Activated T-cell treated with anti-CD3 and anti-CD28 coated beads, Interleukin-2, amount 50 U/mL, for 72 hours (primary cell): ENCODE measurements at places on chromosomes 5 and 9. TPM values are rescaled to one million over a fixed set of nuclear protein-coding genes. Genes with fewer than 3 reads are reported as not detected.

The CRHBP gene
- total RNA-seq = 0.67 TPM

The SOHLH1 gene
- not detected for total RNA-seq

The GNA14 gene
- 0.29 TPM for total RNA-seq

The NME5 gene
- total RNA-seq = not detected

The CCL28 gene
- total RNA-seq = 15.0 TPM

The PSD2 gene
- total RNA-seq = not detected

The TAF1L gene
- total RNA-seq = not detected

The NOL6 gene
- 26.1 TPM for total RNA-seq

DNA sequence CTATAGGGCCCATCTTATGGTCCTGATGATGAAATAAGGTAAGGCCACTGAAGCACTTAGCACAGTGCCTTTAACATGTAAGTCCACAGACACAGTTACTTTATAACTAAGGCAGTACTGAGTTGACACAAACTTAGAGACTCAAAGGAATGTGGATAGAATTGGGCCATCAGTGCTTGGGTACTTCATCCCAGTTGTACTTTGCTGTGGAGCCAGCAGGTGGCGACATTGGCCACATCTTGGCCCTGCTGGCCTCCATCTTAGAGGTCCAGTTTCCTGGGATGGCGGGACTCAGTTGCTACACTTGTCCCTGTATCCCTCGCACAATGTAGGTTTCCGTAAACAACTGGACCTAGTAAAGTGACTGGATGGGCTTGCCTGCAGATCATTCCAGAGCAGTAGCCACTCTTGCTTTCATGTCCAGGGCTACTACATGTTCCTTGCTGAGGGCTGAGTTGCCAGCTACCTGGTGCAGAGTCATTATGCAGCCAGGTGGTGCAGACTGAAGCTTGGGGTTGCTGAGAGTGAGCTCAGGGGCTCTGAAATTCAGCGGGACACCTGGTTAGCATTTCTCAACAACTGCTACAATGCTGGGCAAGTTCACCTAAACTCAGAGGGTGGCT, 10.6 kb downstream of the MTAP start:
- peaks cover 57% of the 10 kb centered on the region for H3K4me1 ChIP-seq
- H3K36me3 ChIP-seq = peaks cover 35% of the 10 kb centered on the region
- no peaks in the 10 kb centered on the region for H3K27me3 ChIP-seq
- DNase-seq = peak; percentile 77

GRCh38 chr9:135136481-135136880, 49.0 kb downstream of the OLFM1 start:
- H3K27ac ChIP-seq = no peak overlapping the region
- H3K27me3 ChIP-seq = peaks cover 12% of the 10 kb centered on the region
- no peaks in the 10 kb centered on the region for H3K36me3 ChIP-seq

- no peaks in the 10 kb centered on the region for H3K36me3 ChIP-seq
- H3K27me3 ChIP-seq = peaks cover 26% of the 10 kb centered on the region
- peaks cover 4% of the 10 kb centered on the region for H3K4me1 ChIP-seq
- no peak for DNase-seq
These were observed 344.5 kb downstream of the EBF1 start for GRCh38 chr5:158755221-158755620.

- no peaks in the 10 kb centered on the region for H3K4me1 ChIP-seq
- H3K36me3 ChIP-seq = no peaks in the 10 kb centered on the region
- no peak overlapping the region for H3K4me3 ChIP-seq
- H3K27ac ChIP-seq = no peak overlapping the region
These were observed 61.2 kb downstream of the ZNF366 start for GRCh38 chr5:72445969-72446368.

DNA sequence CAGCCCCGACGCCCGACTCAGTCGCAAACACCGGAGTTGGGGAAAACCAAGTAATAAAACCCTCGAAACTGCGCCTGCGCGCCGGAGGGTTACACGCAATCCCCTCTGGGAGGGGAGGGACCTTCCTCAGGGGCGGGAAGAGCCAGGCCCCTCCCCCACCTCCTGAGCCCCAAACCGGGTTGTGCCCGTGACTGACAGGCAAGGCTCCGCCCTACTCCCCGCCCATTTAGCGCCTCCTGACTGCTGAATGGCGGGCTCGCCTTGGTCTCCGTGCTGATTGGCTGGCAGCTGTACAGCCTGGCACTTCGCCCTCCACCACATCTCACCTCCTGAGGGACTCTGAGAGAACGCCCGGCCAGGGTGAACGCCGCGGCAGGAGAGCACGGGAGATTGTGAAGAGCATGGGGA, at the start of gene PRDM9:
PRDM9 (plus strand) TSS at position 332 of the 408 bp plus-strand sequence. CDS start 1,425 bp downstream, outside the sequence.
- H3K36me3 ChIP-seq = peaks cover 7% of the 10 kb centered on the region
- H3K4me1 ChIP-seq = no peaks in the 10 kb centered on the region
- no peaks in the 10 kb centered on the region for H3K27me3 ChIP-seq
- H3K27ac ChIP-seq = no peak within 1 kb of the TSS
- H3K4me3 ChIP-seq = no peak within 1 kb of the TSS

- H3K27me3 ChIP-seq = no peaks in the 10 kb centered on the region
- no peak overlapping the region for H3K27ac ChIP-seq
- DNase-seq = no peak
- H3K4me3 ChIP-seq = no peak overlapping the region
These were observed 173.5 kb upstream of the FBXL7 start for GRCh38 chr5:15326471-15326870.

- H3K4me3 ChIP-seq = no peak overlapping the region
These were observed 81.4 kb upstream of the PIK3R1 start for GRCh38 chr5:68134033-68134668.

GRCh38 chr9:120902569-120903535, 23.7 kb downstream of the TRAF1 start:
- H3K27ac ChIP-seq = peak overlapping the region; percentile 83
- H3K4me1 ChIP-seq = peaks cover 96% of the 10 kb centered on the region
- peak overlapping the region; percentile 35 for H3K4me3 ChIP-seq
- DNase-seq = no peak

DNA sequence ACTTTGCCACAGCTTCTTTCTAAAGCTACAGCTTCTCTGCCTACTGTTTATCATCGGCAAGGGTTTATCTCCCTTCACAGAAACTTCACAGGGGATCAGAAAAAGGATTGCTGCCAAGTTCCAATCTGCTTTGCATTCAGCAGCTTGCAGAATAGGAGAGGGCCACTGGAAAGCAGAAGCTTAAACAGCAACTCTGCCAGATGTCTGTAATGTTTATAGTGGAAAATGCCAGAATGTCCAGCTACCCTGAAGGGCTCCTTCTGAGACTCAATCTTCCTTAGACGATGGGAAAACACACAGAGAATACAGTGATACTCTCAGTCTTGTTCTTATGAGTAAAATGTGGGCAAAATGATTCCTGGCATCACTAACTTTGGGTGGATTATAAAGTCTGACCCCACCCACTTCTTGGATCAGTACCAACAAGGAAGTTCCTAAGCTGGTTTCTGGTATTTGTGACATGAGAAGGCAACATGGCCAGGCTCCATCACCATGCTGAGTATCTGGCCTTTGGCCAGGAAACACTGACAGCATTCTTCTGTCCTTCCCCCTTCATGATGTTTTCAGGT, 19.0 kb downstream of the STOM start:
- no peak overlapping the region for H3K4me3 ChIP-seq
- H3K36me3 ChIP-seq = peaks cover 13% of the 10 kb centered on the region
- DNase-seq = peak; percentile 23
- peaks cover 26% of the 10 kb centered on the region for H3K4me1 ChIP-seq

GRCh38 chr5:115979201-115980041, 17.1 kb downstream of the LVRN start:
- no peak overlapping the region for H3K4me3 ChIP-seq
- H3K27me3 ChIP-seq = peaks cover 31% of the 10 kb centered on the region
- no peak for DNase-seq
- H3K4me1 ChIP-seq = no peaks in the 10 kb centered on the region

DNA sequence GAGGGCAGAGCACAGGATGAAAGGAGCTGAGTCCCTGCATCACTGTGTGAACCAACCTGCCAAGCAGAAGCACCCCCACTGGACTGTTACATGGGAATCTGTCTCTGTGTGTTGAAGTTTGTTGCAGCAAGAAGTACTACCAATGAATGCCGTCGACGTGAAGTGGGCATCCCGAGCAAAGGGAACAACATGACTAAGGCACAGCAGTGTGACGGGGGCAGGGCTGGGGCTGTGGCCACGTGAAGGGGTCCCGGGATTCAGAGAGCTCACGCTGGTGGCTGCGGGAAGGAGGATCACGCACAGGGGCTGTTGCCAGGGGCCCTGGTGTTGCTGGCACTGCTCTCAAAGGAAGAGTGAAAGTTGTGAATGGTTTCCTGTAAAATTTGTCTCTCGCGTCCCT, 27.5 kb upstream of the GABBR2 start:
- H3K4me1 ChIP-seq = no peaks in the 10 kb centered on the region
- H3K36me3 ChIP-seq = peaks cover 7% of the 10 kb centered on the region
- H3K27ac ChIP-seq = no peak overlapping the region
- DNase-seq = no peak

DNA sequence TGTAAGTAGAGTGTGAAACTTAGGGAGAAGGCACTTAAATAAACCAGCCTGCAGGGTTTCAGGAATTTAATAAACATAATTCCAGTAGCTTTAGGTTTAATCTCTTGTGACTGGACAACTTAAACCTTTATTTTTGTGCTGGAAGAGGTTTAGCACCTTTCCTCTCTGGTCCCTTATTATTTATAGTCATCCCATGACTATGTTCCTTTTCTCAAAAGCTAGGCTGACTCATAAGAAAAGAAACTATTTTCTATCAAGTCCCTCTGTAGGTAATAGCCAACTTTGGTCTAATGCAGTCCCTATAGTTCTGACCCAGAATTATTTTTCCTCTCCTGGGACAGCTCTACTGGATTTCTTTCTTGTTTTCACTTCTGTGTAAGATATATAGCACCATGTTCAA, 588.9 kb downstream of the NR2F1-AS1 start:
- H3K27me3 ChIP-seq = no peaks in the 10 kb centered on the region
- H3K4me1 ChIP-seq = no peaks in the 10 kb centered on the region
- H3K27ac ChIP-seq = no peak overlapping the region
- no peak overlapping the region for H3K4me3 ChIP-seq
- DNase-seq = no peak

DNA sequence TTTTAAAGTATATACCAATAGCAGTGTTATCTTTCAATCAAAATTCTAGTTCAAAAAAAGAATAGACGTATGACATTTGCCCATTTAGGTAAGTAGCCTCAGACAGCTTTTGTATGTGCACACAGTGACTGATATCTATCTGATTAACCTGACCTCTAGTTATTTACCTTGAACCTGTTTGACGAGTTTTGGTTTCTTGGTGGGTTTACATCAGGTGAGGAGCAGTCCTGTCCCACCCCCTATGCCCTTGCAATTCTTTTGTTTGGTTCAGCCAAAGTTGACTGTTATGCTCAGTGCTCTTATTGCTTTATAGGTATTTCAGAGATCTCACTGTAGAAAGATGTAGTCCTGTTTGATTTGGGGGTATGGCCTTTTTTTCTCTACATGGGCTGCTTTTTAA, 147.2 kb downstream of the ISOC1 start:
- no peak overlapping the region for H3K4me3 ChIP-seq
- H3K4me1 ChIP-seq = no peaks in the 10 kb centered on the region
- no peak for DNase-seq
- no peaks in the 10 kb centered on the region for H3K36me3 ChIP-seq

- H3K27ac ChIP-seq = no peak overlapping the region
- no peak overlapping the region for H3K4me3 ChIP-seq
- peaks cover 3% of the 10 kb centered on the region for H3K36me3 ChIP-seq
These were observed 3.1 kb upstream of the RABL6 start for GRCh38 chr9:136804509-136805206.

- peaks cover 32% of the 10 kb centered on the region for H3K27me3 ChIP-seq
- no peak overlapping the region for H3K4me3 ChIP-seq
- no peaks in the 10 kb centered on the region for H3K36me3 ChIP-seq
- DNase-seq = no peak
- H3K27ac ChIP-seq = no peak overlapping the region
- H3K4me1 ChIP-seq = no peaks in the 10 kb centered on the region
These were observed 56.9 kb upstream of the ALDH1A1 start for GRCh38 chr9:73009649-73010288.

GRCh38 chr5:72018143-72018803, 89.0 kb upstream of the MAP1B start:
- DNase-seq = peak; percentile 60
- no peak overlapping the region for H3K4me3 ChIP-seq
- no peaks in the 10 kb centered on the region for H3K36me3 ChIP-seq
- H3K27me3 ChIP-seq = peaks cover 50% of the 10 kb centered on the region

DNA sequence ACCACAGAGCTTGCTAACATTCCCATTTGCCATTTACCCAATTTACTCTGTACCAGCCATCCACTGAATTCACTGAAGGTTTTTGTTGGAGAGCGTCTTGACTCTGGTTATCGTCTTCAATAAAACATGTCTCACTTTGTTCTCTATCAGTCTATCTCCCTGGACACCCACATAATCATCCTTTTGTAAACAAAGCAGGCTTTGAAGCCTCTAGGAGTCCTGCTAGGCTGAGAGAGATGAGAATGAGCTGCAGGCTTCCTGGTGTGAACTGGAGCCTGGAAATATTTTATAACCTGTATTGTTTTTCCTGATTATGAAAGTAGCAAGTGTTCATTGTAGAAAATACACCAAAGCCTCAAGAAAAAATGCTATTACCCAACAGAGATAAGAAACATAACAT, 140.6 kb upstream of the ZNF366 start:
- H3K27ac ChIP-seq = no peak overlapping the region
- H3K27me3 ChIP-seq = peaks cover 19% of the 10 kb centered on the region
- no peaks in the 10 kb centered on the region for H3K4me1 ChIP-seq
- H3K36me3 ChIP-seq = no peaks in the 10 kb centered on the region
- DNase-seq = no peak

DNA sequence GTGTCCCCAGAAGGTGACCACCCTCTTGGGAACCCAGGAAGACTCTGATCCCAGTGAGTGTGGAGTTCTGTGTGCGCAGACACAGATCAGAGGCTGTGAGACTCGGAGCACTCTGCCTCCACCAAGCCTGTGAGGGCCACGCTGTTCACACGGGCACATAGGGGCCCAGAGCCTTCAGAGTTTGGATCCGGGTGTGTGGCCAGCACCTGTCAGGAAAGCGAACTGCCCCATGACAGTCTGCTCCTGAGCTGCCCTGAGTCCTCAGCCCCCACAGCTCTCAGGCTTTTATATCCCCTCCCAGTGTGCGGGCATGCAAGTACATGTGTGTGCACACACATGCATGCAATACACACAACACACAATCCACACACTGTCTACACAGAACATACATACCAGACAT, 161.8 kb upstream of the IRX2 start:
- H3K36me3 ChIP-seq = no peaks in the 10 kb centered on the region
- no peak overlapping the region for H3K4me3 ChIP-seq
- no peaks in the 10 kb centered on the region for H3K4me1 ChIP-seq
